ENCODE measurements at places on chromosomes 5 and 9.

GRCh38 chr9:20197976-20198685 lies 409.3 kb upstream of the SLC24A2 start:
- no peak for ATAC-seq

GRCh38 chr9:71097671-71098070 lies 23.8 kb downstream of the TRPM3 start:
- no peak for ATAC-seq

DNA sequence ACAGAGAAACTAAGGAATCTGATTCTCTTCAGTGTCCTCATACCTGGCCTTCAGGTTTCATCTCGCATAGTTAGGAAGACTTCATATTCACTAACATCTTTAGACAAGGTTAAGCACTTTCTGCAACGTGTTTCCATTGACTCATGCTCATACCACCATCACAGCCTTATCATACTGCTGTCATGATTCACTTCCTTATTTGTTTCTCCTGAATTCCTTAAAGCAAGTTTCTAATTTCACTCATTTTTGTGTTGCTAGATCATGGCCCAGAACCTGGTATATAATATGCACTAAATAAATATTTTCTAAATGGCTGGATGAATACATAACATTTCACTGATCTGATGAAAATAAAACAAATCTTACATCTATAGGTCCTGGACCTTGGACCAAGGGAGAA lies 472.9 kb downstream of the PRELID2 start:
- ATAC-seq: no peak

GRCh38 chr9:98488571-98489312 lies 220.0 kb downstream of the GABBR2 start:
- ATAC-seq: no peak

DNA sequence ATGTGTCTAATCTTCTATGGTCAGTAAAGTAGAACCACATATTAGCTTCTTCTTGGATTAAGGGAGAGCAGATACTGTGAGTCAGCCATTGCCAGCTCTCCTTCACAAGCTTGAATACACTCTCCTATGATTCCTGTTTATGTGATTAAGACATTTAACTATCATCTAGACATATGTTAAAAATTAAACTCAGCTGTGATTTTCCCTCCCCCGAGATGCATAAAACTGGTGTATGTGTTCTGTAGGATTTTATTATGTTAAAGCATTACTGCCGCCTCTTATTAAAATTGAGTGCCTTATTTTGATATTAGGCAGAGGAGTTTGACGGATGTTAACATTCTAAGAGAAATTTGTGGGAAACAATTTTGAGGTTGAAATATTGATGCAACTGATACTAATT lies 114.6 kb downstream of the ACTBL2 start:
- no peak for ATAC-seq

DNA sequence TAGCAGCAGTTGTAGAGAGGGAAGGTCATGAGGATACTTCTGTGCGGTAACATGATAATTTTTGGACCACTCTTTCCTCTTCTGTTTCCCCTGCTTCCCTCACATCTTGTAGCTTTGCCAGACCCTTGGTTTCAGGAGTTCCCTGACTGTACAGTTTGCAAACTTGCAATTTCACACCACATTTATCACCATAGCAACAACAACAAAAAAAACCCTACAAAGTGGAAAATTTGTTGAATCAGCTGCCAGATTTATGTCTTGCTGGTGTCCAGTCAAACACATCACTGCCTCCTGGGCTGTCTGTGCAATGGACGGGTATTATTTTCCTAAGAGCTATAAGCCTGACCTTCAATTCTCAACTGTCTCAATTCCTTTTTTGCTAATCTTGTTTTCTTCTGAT lies 751.6 kb downstream of the TLR4 start:
- ATAC-seq: no peak
